ENCODE measurements at places on chromosomes 5 and 9.
A peak's percentile ranks its signal among the peaks of the same experiment; 100 is the strongest.

GRCh38 chr5:159410480-159410879 lies 80.2 kb upstream of the IL12B start:
- no peak for DNase-seq

GRCh38 chr5:172144291-172144815 lies 43.7 kb downstream of the STK10 start:
- peak; percentile 67 for DNase-seq

DNA sequence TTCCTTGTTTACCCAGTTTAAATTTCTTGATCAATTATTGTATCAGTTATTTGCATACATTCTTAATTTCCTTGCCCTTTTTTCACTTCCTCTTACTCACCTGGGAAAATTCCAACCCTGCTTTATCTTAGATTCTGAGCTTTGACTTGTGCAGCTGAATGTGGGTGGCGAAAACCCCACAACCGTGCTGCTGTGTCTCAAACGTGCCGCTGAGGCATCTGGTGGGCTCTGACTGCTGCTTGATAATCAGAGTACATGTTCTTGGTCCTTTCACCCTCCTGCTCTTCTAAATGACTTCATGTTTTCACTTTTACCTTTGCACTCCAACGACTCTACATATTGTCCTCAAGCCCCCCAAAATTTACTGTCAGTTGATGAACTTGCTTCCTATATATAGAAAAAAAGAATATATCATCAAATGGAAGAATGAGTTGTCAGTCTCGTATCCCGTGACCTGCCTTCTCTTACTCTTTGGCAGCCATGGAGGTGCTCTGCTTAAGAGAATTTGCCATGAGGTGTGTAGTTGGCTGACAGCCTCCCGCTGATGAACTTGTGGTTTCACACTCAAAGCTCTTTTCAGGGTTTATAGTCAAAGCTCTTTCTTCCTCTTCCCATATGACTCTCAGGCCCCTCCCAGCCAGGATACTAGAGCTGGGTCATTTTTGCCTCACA lies 14.0 kb upstream of the JAK2 start:
- no peak for DNase-seq

DNA sequence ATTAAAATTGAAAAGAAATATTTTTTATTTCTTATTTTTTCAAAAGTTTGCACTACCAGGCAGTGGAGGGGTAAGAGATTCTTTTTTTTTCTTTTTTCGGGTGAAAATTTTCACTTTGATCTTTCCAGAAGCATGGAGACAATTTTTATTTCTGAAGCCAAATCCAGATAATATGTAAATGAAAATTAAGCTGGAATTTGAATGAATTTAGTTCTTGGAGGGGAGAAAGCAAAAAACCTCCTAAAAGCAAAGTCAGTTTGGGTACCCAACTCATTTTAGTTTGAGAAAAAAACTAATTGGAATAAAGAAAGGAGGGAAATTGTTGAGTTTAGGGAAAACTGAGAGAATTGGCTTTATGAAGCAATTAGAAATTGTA lies 872 bp downstream of the ZNF618 start:
- no peak for DNase-seq

GRCh38 chr9:109549386-109549785 lies 51.3 kb upstream of the PTPN3 start:
- DNase-seq: no peak
